ENCODE measurements at places on chromosomes 11 and 22. TPM values are rescaled to one million over a fixed set of nuclear protein-coding genes. Genes with fewer than 3 reads are reported as not detected.

DNA sequence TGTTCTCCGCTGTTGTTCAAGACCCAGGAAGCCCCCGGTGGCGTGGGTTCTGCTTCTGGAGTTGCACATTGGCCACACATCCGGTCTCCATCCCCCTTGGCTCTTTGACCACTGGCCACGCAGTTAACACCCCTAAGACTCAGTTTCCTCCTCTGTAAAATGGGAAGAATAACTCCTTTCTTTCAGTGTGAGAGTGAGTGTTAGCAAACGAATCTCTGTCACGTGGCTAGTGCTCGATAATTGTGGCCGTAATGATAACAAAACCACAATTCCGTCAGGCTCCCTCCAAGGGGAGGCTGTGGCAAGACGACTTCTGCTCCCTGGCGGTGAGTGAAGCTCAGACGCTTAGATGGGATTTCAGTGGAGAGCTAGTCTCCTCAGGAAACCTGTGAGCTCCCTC, 315.2 kb upstream of the B3GAT1 start:
- peak; percentile 58 for DNase-seq

DNA sequence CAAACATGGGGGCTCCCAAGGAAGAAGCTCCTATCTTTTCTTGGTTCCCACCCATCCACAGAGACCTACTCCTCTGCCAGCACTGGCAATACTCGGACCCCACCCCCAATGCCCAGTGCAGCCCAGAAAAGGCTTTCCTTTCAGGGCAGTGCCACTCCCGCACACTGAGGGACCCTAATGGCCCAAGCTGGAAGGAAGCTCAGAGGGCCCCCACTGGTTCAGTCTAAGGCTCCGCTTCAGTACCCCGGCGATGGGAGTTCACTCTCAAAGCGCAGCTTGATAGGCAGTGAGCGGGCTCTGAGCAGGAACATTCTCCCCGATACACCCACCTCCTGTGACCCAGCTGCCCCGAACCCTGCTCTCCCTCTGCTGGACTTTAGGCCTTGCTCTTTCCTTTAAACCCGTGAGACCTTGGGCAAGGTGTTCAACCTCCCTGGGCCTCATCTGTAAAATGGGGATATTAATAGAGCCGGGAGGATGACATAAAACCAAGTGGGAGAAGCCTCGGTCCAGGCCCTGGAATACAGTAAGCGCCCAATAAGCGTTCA, 48.4 kb downstream of the CHRDL2 start:
- DNase-seq = no peak

NUDT8 gene
- total RNA-seq = 19.9 TPM

GRCh38 chr11:90220391-90220790, 2.5 kb downstream of the CHORDC1 start:
- DNase-seq = no peak

DNA sequence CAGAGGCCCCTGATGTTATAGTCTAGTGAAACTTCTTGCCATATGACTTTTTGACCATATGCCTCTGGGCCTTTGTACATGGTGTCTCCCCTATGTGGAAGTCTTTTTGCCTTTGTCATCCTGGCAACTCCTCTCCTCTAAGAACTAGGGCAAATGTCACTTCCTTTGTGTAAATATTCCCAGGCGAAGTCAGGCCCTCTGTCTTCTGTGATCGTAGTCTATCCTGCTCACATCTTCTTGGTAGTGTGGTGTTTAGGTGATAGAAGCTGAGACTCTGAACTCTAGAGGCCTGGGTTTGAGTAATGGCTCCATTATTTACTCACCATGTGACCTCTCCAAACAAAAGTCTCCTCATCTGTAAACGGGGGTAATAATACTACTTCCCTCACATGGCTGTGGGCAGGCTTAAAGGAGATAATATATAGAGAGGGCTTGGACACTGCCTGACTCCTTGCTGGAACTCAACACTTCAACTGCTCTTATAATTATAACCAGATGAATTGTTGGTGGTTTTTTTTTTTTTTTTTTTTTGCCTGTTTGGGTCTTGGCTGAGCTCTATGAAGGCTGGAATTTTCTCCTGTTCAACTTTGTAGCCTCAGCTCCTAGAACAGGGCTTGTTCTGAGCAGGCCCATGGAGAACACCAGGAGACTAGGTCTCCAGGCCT, 43.8 kb downstream of the INSC start:
- no peak for DNase-seq

Measured in hematopoietic multipotent progenitor cell (in vitro differentiated cells).